Ovary (tissue), 10 donors: ENCODE measurements at places on chromosomes 1 and 21. TPM values are rescaled to one million over a fixed set of nuclear protein-coding genes. Genes with fewer than 3 reads are reported as not detected.

DNA sequence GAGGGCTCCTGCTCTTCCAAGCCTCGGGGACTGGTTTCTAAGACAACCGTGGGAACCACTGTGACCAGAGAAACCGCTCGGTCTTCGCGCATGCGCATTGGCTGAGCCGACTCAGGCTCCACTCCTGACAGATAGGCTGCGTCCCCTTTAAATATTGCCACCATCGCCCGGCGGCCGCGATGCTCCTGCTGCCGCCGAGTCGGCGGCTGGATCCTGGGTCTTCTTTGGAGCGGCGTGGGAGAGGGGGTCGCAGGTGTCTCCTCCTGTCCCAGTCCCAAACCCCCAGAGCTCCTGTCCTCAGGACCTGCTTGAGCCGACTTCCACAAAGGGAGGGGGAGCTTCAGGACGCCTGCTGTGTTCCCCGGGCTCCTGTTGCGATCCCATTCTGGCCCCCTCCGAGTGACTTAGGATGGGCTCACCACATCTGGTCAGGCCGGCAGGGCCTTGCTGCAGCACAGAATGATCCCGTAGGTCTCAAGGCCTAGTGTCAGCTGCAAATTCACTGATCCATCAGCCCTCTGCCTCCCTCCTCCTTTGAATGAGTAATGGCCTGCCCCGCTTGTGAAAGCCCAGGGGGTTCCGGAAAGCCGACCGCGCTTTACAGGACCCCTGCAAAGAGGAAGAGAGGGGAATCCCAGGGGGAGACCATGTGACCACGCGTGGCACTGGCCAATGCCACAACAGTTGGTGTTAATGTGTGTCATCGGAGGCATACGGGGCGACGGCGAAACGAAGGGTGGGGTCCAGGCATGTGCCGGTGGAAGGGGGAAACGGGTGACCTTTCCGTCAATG, 683.2 kb upstream of the TPTE start:
- no peak overlapping the region for H3K27ac ChIP-seq
- no peak for DNase-seq
- H3K4me1 ChIP-seq: no peaks in the 10 kb centered on the region
- H3K27me3 ChIP-seq: no peaks in the 10 kb centered on the region
- H3K36me3 ChIP-seq: no peaks in the 10 kb centered on the region

DNA sequence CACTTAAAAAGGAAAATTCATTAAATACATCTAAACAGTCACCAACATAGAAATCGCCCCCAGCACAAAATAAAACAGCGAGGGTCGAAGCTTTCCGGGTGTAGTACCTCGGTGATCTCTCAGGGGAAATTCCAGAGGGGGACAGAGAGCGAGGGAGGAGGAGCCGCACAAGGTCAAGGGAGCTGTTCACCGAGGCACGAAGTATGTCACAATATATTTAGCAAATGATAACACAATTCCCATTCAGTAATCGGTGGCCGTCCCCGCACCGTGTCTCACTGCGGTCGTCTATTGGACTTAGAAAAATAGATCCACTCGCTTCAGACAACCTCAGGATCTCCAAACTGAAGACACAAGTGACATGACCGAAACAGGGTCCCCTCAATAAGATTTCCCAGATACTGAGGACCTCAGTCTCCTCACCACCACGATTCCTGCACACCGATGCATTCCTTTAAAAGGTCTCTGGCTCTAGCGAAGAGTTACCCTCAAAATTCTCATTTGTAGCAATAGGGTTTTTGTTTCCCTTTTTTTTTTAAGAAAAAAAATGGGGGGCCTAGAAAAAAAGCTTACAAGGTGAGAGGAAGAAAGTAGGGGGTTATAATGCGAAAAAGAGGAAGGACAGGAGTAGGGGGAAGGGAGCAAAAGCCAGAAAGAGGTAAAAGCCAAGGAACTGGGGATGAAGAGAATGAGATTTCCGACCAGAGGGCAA, 1.1 kb downstream of the LPGAT1 start:
- H3K27me3 ChIP-seq: no peaks in the 10 kb centered on the region
- H3K27ac ChIP-seq: peak overlapping the region; percentile 94
- peaks cover 3% of the 10 kb centered on the region for H3K4me1 ChIP-seq
- no peaks in the 10 kb centered on the region for H3K36me3 ChIP-seq
- peak; percentile 18 for DNase-seq
- H3K4me3 ChIP-seq: peak overlapping the region; percentile 77

- H3K4me1 ChIP-seq: no peaks in the 10 kb centered on the region
- no peak for DNase-seq
- no peak overlapping the region for H3K4me3 ChIP-seq
- H3K27me3 ChIP-seq: no peaks in the 10 kb centered on the region
Observed at GRCh38 chr1:48676822-48677221, 99.9 kb downstream of the BEND5 start.

DNA sequence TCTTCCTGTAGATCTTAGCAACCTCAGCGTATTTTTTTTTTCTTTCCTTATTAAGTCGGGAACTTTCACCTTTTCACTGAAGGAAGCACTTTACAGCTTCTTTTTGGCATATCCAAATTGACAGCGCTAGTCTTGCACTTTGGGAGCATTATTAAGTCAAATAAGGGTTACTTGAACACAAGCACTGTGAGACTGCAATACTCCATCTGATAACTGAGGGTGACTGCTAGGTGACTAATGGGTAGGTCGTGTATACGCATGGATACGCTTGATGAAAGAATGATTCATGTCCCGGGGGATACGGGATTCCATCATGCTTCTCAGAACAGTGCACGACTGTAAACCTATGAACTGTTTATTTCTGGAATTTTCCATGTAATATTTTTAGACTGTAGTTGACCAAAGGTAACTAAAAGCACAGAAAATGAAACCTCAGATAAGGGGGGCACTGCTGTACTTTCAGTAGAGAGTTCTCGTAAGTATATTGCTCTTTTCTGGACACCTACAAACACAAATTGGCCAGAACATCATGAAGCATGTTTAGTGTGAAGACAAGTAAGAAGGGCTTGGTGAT, 364.7 kb downstream of the SMYD3 start:
- H3K27ac ChIP-seq: no peak overlapping the region
- H3K4me3 ChIP-seq: no peak overlapping the region
- no peaks in the 10 kb centered on the region for H3K36me3 ChIP-seq
- no peaks in the 10 kb centered on the region for H3K4me1 ChIP-seq
- H3K27me3 ChIP-seq: no peaks in the 10 kb centered on the region
- no peak for DNase-seq

GRCh38 chr1:41573194-41573593, 88.7 kb upstream of the EDN2 start:
- H3K4me1 ChIP-seq: no peaks in the 10 kb centered on the region
- no peak overlapping the region for H3K27ac ChIP-seq
- no peaks in the 10 kb centered on the region for H3K36me3 ChIP-seq
- no peaks in the 10 kb centered on the region for H3K27me3 ChIP-seq
- no peak for DNase-seq

GRCh38 chr21:44980562-44981489, 41.0 kb downstream of the SLX9 start:
- no peaks in the 10 kb centered on the region for H3K27me3 ChIP-seq
- no peaks in the 10 kb centered on the region for H3K36me3 ChIP-seq
- no peak for DNase-seq
- H3K27ac ChIP-seq: no peak overlapping the region

DNA sequence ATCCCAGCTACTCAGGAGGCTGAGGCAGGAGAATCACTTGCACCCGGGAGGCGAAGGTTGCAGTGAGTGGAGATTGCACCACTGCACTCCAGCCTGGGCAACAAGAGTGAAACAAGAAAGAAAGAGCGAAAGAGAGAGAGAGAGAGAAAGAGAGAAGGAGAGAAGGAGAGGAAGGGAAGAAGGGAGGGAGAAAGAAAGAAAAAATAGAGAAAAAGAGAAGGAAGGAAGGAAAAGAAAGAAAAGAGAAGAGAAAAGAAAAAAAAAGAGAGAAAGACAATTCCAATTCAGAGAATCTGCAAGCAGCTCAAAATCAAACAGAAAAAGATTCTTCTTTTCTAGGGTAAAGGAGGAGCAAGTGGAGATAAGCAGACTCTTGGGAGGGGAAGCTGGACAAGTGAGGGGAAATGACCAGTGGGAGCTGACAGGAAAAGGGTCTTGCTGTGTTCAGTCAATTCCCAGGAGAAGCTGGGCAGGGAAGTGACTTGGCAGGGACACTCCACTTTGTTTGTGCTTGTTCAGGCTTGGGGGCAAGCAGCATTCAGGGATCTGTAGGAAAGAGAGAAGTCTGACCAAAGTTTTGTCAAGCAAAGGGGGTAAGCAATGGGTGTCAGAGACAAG, 3.6 kb upstream of the CAPN2 start:
- H3K27me3 ChIP-seq: no peaks in the 10 kb centered on the region
- peaks cover 24% of the 10 kb centered on the region for H3K4me1 ChIP-seq
- H3K27ac ChIP-seq: no peak overlapping the region
- H3K36me3 ChIP-seq: no peaks in the 10 kb centered on the region
- DNase-seq: no peak

DNA sequence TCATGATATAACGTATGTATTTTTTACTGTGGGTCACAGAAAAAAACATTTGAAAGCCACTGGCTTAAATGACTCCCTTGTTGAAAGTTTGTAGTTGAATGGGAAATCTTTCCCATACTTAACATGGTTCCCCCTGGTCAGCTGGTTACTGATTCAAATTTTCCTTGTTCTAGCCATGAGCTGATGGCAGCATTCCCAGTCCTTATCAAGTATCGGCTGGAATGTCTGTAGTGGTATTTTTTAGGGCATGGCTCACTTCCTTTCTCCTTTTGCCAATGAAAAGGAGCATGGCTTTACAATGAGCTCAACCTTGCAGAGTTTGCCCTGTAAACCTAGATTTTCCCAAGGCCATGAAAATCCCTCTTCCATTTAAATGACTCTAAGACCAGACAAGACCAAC, 55.7 kb downstream of the GIPC2 start:
- DNase-seq: no peak
- H3K27ac ChIP-seq: no peak overlapping the region
- no peaks in the 10 kb centered on the region for H3K27me3 ChIP-seq
- peaks cover 1% of the 10 kb centered on the region for H3K4me1 ChIP-seq
- no peaks in the 10 kb centered on the region for H3K36me3 ChIP-seq
- H3K4me3 ChIP-seq: no peak overlapping the region

DNA sequence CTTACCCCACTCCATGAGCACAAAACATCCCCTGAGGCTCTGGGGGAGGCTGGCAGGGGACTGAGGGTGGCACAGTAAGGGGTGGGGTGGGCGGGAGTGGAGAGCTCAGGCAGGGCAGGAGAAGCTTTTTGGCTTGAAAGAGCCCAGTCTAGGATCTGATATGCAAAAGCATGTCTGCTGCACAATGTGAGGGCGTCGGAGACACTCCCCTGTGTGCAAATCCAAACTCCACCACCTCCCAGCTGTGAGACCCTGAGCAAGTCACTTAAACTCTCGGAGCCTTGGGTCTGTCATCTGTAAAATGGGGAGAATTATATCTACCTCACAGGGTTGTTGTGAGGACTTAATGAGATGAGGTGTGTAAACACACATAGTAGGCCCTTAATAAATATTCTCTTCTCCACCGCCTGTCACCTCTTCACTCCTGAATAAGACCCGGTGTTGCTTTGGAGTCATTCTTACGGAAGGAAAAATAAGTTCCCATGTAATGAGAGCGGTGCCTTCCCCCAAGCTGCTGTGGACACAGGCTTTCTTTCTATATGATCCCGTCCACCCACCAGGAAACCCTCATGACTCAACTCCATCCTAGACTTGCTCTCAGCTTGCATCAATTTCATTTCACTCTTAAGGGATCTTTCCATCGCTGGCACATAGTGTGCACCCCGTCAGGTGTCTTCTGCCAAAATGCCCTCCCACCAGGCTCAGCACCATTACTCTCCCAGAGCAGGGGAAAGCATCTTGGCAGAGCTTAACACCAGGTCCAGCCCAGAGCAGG, 12.5 kb downstream of the KCNN3 start:
- no peaks in the 10 kb centered on the region for H3K27me3 ChIP-seq
- H3K4me3 ChIP-seq: no peak overlapping the region
- H3K36me3 ChIP-seq: no peaks in the 10 kb centered on the region
- H3K4me1 ChIP-seq: no peaks in the 10 kb centered on the region

DNA sequence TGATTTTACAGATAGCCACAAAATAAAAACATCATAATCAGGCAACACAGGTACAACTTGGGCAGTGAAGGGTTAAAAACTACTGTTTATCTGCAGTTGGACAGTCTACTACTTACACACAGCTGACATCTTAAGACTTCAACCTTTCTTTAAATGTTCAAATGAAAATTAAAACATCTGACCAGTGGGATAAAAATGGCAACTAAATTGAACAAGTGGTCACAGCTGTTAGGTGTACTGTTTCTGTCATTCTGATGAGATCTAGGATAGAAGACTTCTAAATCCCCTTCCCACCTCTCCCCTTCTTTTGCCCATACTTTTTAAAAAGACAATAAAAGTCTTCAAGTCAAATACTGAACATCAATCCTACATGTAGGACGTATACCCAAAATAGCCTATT, 56.2 kb downstream of the ENAH start:
- H3K27me3 ChIP-seq: no peaks in the 10 kb centered on the region
- no peak overlapping the region for H3K4me3 ChIP-seq
- no peak for DNase-seq
- no peak overlapping the region for H3K27ac ChIP-seq
- H3K4me1 ChIP-seq: peaks cover 3% of the 10 kb centered on the region

Gene WNT4
- 5.6 TPM for polyA plus RNA-seq

DNA sequence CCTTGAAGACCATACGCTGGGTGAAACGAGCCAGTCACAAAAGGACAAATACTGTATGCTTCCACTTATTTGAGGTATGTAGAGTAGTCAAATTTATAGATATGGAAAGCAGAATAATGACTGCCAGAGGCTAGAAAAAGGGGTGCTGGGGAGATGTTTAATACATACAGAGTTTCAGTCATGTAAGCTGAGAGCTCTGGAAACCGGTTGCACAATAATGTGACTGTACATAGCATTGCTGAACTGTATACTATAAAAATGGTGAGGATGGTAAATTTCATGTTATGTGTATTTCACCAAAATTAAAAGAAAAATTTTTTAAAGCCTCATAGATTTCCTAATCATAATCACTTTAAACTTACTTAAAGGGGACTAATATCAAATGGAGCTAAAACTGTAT, 110.8 kb downstream of the ZZZ3 start:
- DNase-seq: no peak
- no peak overlapping the region for H3K27ac ChIP-seq
- no peak overlapping the region for H3K4me3 ChIP-seq
- no peaks in the 10 kb centered on the region for H3K36me3 ChIP-seq
- no peaks in the 10 kb centered on the region for H3K27me3 ChIP-seq
- no peaks in the 10 kb centered on the region for H3K4me1 ChIP-seq

GRCh38 chr21:36854391-36854790, 112.1 kb downstream of the HLCS start:
- no peak overlapping the region for H3K27ac ChIP-seq
- no peaks in the 10 kb centered on the region for H3K36me3 ChIP-seq
- H3K27me3 ChIP-seq: no peaks in the 10 kb centered on the region
- no peak overlapping the region for H3K4me3 ChIP-seq
- H3K4me1 ChIP-seq: peaks cover 2% of the 10 kb centered on the region
- no peak for DNase-seq

Gene FCAMR
- not detected for polyA plus RNA-seq

DNA sequence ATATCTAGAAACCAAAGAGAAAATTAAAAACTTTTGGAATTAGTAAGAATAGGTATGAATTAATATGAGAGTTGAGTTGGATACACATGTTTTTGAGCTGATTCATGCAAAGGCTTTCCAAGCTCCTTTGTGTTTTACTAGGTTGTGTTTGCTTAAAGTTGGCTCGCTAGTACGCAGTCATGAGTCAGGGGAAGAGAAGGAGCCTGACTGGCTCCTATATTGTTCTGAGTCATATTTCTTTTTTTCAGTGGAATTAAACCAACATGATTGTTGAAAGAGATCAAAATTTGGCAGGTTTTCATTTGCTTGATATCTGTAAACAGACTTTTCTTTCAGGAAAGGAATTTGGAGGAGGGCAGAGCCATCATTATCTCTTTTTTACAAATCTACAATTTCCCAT, 66.7 kb downstream of the MAGI3 start:
- H3K4me1 ChIP-seq: peaks cover 2% of the 10 kb centered on the region
- no peaks in the 10 kb centered on the region for H3K27me3 ChIP-seq
- no peaks in the 10 kb centered on the region for H3K36me3 ChIP-seq
- DNase-seq: peak; percentile 50

Gene ZZZ3
- polyA plus RNA-seq: 21.7 TPM
